ENCODE measurements at places on chromosomes 1 and 21.

DNA sequence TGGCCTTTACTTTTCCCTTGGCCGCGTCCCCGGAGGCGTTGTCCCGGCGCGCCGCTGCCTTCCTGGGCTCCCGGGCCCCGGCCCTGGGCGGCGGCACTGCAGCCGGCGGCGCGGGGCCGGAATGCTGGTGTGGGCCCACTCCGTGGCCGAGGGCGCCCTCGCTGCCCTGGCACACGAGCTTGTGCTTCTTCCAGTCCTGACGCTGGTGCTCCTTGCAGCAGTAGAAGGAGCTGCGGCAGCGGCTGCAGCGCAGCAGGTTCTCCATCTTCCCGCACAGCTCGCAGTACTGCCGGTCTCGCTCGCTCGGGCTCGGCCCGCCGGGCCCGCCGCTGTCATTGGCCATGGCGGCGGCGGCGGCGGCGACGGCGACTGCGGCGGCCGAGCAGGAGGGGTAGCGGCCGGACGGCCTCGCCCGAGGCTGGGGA is 529 bp downstream of the EGLN1 start:
- no peak for DNase-seq

- no peak for DNase-seq
Measured at GRCh38 chr21:21401444-21401843, 403.2 kb downstream of the NCAM2 start.

- DNase-seq: no peak
Measured at GRCh38 chr1:198168227-198168626, 11.4 kb downstream of the NEK7 start.

DNA sequence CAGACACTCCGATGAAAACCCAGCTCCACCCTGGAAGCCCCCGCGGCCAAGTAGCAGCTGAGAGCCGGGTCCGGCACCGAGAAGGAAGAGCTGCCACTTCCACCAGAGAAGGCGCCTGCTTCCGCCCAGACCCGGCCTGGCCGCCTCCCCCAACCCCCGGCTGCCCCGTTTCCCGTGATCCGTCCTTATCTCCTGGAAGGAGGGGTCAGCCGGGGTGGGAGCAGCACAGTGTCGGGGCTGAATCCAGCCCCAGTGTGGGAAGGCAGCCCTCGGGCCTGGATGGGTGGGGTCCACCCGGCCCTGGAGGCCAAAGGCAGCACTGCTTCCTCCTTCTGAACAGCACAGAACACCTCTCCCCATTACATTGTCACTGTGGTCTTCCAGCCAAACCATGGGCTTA is 69.4 kb downstream of the MEGF6 start:
- DNase-seq: no peak

GRCh38 chr1:200304171-200304570 is 105.7 kb downstream of the ZNF281 start:
- DNase-seq: no peak

Measured in stimulated activated CD8-positive, alpha-beta memory T cell treated with anti-CD3 and anti-CD28 coated beads, Interleukin-15, amount 100 ng/mL, for 48 hours (primary cell).